Activated naive CD4-positive, alpha-beta T cell treated with anti-CD3 and anti-CD28 coated beads for 36 hours (primary cell): ENCODE measurements at places on chromosomes 4 and X. TPM values are rescaled to one million over a fixed set of nuclear protein-coding genes. Genes with fewer than 3 reads are reported as not detected.

The TIGD4 gene
- 0.27 TPM for total RNA-seq

The OPRPN gene
- not detected for total RNA-seq

The AR gene
- total RNA-seq: not detected

The ARHGEF38 gene
- not detected for total RNA-seq

GRCh38 chr4:78864405-78865024 is 74.7 kb downstream of the PAQR3 start:
- no peak overlapping the region for H3K4me3 ChIP-seq
- DNase-seq: peak; percentile 15
- H3K36me3 ChIP-seq: peaks cover 1% of the 10 kb centered on the region
- no peaks in the 10 kb centered on the region for H3K27me3 ChIP-seq

DNA sequence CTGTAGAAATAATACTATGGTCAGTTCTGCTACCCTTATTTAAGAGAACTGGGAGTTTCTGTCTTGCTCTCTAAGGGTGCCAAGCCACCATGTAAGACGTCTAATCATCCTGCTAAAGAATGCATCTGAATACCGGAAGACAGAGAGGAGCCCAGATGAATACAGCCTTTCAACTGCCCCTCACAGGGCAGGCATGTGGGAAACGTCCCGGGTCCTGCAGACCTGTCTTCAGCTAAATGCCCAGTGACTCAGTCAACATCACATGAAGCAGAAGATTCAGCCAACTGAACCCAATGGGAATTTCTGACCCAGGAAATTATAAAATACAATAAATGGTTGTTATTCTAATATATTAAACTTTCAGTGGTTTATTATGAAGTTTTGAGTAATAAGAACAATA is 2141.0 kb upstream of the AGA start:
- no peaks in the 10 kb centered on the region for H3K36me3 ChIP-seq
- DNase-seq: no peak
- H3K27me3 ChIP-seq: no peaks in the 10 kb centered on the region
- no peaks in the 10 kb centered on the region for H3K4me1 ChIP-seq
- H3K4me3 ChIP-seq: no peak overlapping the region

DNA sequence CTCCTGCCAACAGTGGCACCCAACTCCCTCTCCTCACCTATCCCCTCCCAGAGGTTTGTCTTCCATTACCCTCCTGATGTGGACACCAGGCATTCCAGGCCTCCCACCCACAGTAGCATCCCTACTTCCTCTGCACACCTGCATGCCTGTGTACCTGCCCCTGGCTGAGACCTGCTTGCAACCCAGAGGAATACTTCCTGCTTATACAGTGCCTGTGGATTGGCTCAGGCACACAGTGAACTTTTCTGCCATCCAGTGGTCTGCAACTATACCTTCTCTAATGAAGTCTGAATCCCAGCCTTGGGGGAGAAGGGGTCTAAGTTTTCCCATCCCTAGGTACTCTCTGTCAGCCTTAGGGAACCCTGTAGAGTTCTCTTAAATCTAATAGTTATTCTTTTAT is 169.9 kb downstream of the IQCM start:
- DNase-seq: no peak
- no peaks in the 10 kb centered on the region for H3K27me3 ChIP-seq
- H3K36me3 ChIP-seq: no peaks in the 10 kb centered on the region
- no peaks in the 10 kb centered on the region for H3K4me1 ChIP-seq
- no peak overlapping the region for H3K4me3 ChIP-seq

GRCh38 chrX:134933248-134933647 is 57.5 kb upstream of the SMIM10 start:
- no peak overlapping the region for H3K4me3 ChIP-seq
- H3K36me3 ChIP-seq: no peaks in the 10 kb centered on the region
- no peaks in the 10 kb centered on the region for H3K27me3 ChIP-seq
- H3K4me1 ChIP-seq: no peaks in the 10 kb centered on the region

- H3K4me3 ChIP-seq: no peak overlapping the region
- H3K27ac ChIP-seq: no peak overlapping the region
- H3K36me3 ChIP-seq: no peaks in the 10 kb centered on the region
- peak; percentile 46 for DNase-seq
- H3K27me3 ChIP-seq: peaks cover 35% of the 10 kb centered on the region
These were observed 36.0 kb downstream of the PLAC1 start for GRCh38 chrX:134622056-134622812.

GRCh38 chrX:28408017-28408723 is 179.1 kb upstream of the IL1RAPL1 start:
- H3K36me3 ChIP-seq: no peaks in the 10 kb centered on the region
- H3K4me3 ChIP-seq: no peak overlapping the region
- no peak overlapping the region for H3K27ac ChIP-seq
- DNase-seq: no peak
- H3K27me3 ChIP-seq: no peaks in the 10 kb centered on the region

- DNase-seq: peak; percentile 76
- H3K27me3 ChIP-seq: no peaks in the 10 kb centered on the region
- H3K36me3 ChIP-seq: peaks cover 1% of the 10 kb centered on the region
- peak overlapping the region; percentile 89 for H3K27ac ChIP-seq
These were observed 23.7 kb downstream of the ELF4 start for GRCh38 chrX:130086447-130087206.

DNA sequence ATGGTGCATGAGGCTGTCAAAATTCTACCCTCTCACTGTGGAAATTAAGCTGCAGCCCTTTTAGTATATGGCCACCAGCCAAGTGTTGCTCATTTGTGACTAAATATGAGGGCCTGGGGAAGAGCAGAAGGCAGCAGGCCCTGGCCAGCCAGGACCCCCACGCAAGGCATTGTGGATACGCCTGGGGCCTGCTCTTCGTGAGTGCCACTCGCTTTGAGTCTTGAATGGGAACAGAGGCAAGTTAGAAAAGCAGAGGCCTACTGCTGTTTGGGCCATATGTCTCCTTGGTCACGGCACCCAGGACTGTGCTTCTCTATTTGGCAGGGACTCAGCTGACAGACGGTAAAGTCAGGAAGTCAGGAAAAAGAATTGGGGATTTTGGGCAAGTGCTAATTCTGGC is 10.9 kb downstream of the RTL5 start:
- peaks cover 3% of the 10 kb centered on the region for H3K27me3 ChIP-seq
- peaks cover 9% of the 10 kb centered on the region for H3K4me1 ChIP-seq
- no peaks in the 10 kb centered on the region for H3K36me3 ChIP-seq
- H3K27ac ChIP-seq: no peak overlapping the region

- H3K4me3 ChIP-seq: no peak overlapping the region
- no peak overlapping the region for H3K27ac ChIP-seq
- no peaks in the 10 kb centered on the region for H3K27me3 ChIP-seq
- no peak for DNase-seq
- H3K36me3 ChIP-seq: no peaks in the 10 kb centered on the region
These were observed 336.3 kb upstream of the TRAM1L1 start for GRCh38 chr4:117421706-117422105.

DNA sequence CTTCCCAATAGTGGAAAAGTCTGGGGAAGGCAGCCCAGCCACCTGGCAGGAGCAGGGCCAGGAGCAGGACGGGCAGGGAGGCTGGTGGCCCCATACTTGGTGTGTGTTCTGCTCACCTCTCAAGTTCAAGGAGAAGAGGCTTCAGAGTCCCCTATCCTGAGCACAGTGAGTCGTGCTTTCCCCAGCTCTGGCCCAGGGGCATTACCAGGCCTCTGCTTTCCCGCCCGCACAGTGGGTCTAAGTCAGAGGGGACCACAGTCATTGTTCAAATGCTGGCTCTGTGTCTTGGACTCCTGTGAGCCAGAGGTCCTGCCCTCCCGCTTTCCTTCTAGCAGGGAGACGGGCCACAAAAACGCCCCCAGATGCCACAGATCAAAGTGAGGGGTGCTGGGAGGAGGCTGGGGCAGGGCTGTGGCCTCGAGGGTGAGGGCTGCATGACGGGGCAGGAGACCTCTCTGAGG is 27.6 kb downstream of the HTRA3 start:
- no peaks in the 10 kb centered on the region for H3K36me3 ChIP-seq
- no peak overlapping the region for H3K27ac ChIP-seq
- no peaks in the 10 kb centered on the region for H3K27me3 ChIP-seq
- H3K4me3 ChIP-seq: no peak overlapping the region
- no peaks in the 10 kb centered on the region for H3K4me1 ChIP-seq

GRCh38 chr4:139887376-139887802 is 221.8 kb downstream of the MGST2 start:
- no peak overlapping the region for H3K4me3 ChIP-seq
- H3K27ac ChIP-seq: no peak overlapping the region
- H3K4me1 ChIP-seq: no peaks in the 10 kb centered on the region
- H3K36me3 ChIP-seq: no peaks in the 10 kb centered on the region

GRCh38 chrX:6311540-6311939 is 82.9 kb upstream of the NLGN4X start:
- no peaks in the 10 kb centered on the region for H3K4me1 ChIP-seq
- no peak for DNase-seq
- no peaks in the 10 kb centered on the region for H3K36me3 ChIP-seq
- no peaks in the 10 kb centered on the region for H3K27me3 ChIP-seq

DNA sequence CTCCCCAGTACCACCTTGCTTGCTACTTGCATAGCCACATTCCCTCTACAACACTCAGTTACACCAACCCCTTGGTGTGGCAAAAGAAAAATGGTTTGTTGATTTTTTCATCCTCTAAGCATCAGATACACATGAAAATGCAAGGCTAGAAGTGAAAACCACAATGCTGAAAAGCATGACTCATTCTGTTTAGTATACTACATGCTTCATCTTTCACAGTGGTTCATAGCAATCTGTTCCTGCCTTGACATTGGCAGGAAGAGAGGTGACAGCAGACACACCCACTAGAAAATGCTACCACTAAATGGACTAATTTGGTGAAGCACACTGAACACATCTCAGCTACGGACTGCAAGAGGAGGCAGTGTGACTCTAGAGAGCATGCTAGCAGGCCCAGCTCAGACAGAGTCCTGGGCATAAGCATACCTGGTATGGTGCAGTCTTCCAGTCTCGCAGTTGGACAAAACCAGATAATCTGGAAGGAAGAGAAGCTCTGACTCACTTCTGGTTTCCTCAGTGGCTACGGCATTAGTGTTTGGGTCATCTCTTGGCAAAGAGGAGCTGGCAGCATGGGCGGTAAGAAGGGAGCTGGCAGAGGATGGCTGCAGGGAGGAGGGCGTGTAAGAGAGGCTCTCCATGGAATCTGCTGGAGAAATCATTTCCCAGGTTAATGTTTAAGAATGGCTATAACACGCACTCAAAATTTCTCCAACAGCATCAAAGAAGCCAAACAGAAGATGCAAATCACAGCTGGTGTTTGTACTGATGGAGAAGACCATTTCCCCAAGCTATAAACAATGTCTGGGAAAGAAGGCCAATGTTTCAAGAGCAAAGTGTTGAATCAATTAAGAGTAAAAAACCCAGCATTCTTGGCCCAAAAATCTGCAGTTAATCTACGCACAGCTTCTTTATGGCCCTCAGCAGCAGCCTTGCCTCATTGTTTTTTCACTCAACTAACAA is 37.8 kb downstream of the GAB3 start:
- H3K4me1 ChIP-seq: peaks cover 15% of the 10 kb centered on the region
- no peaks in the 10 kb centered on the region for H3K27me3 ChIP-seq
- peak; percentile 27 for DNase-seq
- peaks cover 2% of the 10 kb centered on the region for H3K36me3 ChIP-seq
